GM12864 (cell line): ENCODE measurements at places on chromosomes 2 and 18.

GRCh38 chr2:1051075-1051474, 100.4 kb downstream of the SNTG2 start:
- no peak for DNase-seq

GRCh38 chr2:68709421-68709911, 25.1 kb upstream of the ARHGAP25 start:
- DNase-seq = no peak

DNA sequence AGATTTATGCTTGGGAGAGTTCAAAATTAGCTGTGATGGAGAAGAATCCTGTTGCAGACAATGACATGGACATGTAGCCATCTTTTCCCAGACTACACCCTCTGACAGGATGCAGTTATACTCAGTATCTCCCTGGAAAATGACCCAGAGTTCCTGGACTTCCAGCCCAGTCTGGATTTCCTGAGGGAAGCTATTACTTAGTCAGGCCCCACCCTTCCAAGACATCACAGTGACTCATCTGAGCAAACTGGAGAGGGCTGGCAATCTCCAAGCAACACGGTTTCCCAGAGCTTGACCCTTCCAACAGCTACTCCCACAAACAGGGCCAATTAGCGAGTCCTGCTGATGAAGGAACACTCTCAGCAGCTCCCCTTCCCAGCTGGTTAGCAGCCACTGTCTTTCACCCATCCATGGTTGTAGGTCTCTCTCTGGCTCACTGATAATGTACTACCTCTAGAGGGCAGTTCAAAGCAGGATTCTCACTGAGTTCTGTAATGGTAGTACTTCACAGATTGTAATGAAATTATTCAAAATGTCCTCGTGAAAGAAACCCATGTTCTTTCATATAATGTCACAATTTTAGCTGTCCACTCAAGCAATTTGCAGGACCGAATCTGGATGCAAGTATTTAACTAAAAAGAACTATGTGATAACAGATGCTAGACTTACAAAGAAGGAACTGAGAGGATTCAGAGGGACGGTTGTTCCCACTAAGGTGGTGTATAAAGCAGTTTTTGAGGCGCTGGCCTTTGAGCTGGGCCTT, 110.2 kb downstream of the MDH1 start:
- DNase-seq = no peak

DNA sequence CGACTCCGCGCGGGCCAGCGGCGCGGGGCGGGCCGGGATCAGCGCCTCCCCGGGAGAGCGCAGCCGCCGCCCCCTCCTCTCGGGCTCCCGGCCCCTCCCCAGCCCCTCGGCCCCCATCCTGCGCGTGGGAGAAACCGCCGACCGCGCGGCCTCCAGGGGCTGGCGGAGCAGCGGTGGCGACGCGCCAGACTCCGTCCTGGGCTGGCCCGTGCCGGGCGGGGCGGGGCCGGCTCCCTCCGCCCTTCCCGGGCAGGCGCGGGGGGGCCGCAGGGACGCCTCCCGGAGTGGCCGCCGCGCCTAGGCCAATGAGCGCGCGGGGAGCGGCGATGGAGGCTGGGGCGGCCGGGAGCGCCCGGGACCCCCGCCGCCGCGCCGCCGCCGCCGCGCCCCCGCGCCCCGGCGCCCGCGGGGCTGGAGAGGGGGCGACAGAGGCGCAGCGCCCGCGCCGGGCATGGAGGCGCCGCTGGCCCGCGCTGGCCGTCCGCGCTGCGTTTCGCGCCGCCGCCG, 49.1 kb downstream of the KCNIP3 start:
- DNase-seq = no peak

DNA sequence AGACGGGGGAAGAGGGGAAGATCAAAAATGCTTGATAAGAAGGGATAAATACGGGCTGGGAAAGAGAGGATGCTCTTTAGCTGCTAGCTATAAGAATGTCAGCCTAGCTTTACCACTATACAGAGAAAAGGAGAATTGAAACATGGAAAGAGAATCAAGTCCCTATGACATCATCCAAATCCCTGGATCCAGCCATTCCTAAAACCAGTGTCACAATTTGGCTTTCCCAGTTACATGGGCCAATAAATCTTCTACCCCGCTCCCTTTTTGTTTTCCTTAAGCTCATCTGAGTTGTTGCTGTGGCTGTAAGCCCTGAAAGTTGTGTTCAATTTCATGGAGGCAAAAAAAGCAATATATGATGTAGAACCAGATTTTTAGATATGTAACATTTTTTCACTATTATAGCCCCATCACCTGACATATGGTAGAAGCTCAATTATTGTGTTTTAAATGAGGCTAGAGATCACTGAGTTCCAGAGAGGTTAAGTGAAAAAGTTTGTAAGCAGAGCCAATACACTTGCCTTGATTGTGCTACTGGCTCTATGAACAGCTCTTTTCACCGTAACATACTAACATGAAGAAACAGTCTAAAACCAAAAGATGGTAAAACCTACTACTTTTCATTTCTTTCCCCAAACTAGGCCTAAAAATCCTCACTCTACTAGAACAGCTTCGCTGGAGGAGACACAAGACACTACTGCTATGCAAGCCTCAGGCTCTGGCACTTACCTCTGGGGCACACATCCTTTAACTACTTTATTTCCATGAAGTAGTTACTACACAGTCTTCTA, 4.3 kb downstream of the HNRNPLL start:
- no peak for DNase-seq

DNA sequence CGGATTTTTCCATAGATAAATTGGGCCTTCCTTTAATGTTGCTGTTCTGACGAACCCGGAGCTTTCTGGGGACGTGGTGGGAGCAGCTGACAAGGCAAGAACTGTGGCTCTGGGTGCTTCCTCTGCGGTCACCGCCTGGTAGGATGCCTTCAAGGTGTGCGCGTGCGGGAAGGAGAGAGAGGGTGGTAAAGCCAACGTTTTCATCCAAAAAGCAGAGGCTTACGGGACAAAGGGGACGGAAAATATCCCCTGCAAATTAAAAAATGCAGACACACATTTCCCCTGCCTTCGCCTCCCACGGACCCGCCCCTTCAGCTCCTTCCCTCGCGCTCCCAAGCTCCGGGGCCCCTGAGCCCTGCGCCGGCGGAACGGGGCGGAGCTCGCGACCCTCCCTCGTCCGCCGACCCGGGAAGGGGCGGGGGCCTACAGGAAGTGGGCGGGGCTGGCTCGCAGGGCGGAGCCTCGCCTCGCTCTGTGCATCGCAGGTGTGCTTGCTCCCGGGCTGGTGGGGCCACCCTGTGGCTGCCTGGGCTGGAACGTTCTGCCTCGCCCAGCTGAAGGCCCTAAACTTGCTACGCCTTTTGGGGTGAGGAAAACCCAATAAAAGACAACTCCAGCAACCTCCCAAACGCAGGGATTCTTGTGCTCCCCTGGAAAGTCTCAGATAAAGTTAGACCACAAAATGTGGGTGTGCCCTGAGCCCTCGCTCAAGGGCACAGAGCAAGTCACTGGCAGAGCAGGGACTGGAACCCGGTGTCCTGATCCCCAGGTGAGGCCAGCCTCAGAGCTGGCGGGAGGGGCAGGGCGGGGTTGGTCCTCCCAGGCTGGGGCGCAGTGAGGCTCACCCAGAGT, 25.4 kb upstream of the SLC66A3 start:
- DNase-seq = no peak

GRCh38 chr2:9336576-9337314, 86.6 kb downstream of the ITGB1BP1 start:
- no peak for DNase-seq

GRCh38 chr2:101745711-101746694, 48.5 kb downstream of the MAP4K4 start:
- no peak for DNase-seq
